ENCODE measurements at places on chromosomes 5 and 9.

GRCh38 chr5:140111859-140112551, 1.9 kb upstream of the PURA start:
- no peak for DNase-seq

DNA sequence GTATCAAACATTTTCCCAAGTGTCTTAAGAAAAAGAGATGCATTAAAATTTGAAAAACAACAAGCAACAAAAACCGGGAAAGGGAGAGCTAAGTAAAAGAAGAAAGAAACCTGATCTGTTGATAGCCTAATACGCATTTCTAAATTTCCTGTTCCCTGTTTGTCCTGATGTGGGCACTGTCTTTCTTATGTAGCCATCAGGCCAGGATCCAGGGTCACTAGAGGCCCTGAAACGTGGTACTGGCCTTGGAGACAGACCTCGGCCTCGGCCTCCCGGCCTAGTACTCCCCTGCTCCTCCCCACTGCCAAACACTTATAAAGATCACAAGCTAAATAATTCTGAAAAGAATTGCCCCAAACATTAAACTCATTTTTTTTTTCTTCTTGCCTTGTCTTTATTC, 547.2 kb downstream of the IRX1 start:
- no peak for DNase-seq

- no peak for DNase-seq
Measured at GRCh38 chr5:125298258-125298657, 551.8 kb upstream of the ZNF608 start.

DNA sequence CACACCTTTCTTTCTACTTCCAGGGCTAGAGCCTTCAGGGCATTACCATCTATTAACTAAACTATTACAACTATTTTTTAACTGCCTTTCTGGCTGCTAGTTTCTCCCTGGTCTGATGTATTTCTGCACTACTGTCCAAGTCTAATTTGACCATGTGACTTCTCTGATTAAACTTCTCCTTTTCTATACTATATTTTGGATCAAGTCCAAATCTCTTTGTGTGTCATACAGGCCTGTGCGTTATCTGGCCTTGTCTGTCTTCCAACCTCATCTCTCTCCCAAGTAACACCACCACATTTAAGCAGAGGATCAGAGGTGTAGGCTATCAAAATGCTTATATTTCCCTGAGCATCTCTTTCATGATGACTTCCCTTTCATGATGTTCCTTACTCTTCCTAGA, 47.2 kb upstream of the OR13F1 start:
- DNase-seq, result no peak

- no peak for DNase-seq
Measured at GRCh38 chr9:112487799-112488340, 1.2 kb downstream of the KIAA1958 start.

DNA sequence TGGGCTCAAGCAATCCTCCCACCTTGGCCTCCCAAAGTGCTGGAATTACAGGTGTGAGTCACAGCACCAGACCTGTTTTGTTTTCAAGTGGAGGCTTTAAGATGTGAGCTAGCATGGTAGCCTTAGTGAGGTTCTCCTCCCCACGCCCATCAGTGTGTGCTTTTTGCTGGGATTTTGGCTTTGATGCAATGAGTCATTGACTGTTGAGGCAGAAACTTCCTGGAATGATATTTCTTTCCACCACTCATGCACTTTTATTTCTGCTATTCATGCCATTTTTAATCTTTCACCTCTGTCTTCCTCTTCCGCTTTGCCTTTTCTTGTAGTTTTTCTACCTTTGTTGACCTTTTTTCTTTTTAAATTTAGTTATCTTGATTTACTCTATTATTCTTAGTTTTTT, 4.2 kb upstream of the NFIL3 start:
- DNase-seq, result no peak

DNA sequence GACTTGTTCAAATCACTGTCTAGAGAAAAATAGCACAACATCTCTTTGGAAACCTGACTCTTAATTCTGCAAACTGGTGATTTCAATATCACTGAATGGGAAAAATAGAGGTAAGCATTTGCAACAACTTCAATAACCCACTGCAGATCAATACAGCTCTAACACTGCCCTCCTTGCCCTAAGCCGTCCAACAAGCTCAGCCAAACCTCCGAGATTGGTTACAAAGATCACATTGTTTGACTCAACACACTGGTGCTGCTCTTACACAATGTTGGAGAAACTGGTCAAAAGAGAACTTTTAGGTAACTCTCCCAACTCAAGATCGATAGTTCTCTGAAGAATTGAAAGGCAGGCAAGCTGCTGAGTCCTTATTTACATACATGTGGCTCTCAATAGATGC, 150.4 kb downstream of the SPOCK1 start:
- no peak for DNase-seq

- DNase-seq, result no peak
Measured at GRCh38 chr5:92861531-92862285, 719.3 kb downstream of the NR2F1-AS1 start.

Measured in NCI-H1105 treated with DMSO at 0.1 percent for 48 hours (cell line).